ENCODE measurements at places on chromosomes 4 and X.

- no peak for DNase-seq
Observed at GRCh38 chr4:138555584-138555983, 313.4 kb upstream of the SLC7A11 start.

GRCh38 chrX:22968494-22968893, 31.3 kb upstream of the DDX53 start:
- DNase-seq = no peak

GRCh38 chr4:182809417-182810102, 107.6 kb downstream of the DCTD start:
- DNase-seq = no peak

- DNase-seq = no peak
Observed at GRCh38 chr4:69497076-69497475, 1.4 kb upstream of the UGT2B4 start.

- no peak for DNase-seq
Observed at GRCh38 chr4:94409962-94410361, 41.8 kb upstream of the PDLIM5 start.

DNA sequence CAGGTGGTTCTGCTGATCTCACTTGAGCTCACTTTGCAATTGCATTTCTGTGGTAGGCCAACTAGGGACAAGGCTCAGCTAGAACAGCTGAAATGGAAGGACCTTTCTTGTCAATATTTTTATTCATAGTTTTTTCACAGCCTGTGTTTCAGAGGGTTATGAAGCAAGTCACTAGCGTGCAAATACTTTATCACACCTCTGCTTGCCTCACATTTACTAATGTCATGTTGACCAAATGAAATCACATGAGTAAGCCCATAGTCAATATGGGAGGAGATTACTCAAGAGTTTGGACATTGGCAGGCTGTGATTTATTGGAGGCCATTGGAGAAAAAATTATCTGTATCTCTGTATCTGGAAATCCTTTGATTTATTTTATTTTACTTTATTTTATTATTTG, 628.3 kb upstream of the EPHA5 start:
- DNase-seq = no peak

DNA sequence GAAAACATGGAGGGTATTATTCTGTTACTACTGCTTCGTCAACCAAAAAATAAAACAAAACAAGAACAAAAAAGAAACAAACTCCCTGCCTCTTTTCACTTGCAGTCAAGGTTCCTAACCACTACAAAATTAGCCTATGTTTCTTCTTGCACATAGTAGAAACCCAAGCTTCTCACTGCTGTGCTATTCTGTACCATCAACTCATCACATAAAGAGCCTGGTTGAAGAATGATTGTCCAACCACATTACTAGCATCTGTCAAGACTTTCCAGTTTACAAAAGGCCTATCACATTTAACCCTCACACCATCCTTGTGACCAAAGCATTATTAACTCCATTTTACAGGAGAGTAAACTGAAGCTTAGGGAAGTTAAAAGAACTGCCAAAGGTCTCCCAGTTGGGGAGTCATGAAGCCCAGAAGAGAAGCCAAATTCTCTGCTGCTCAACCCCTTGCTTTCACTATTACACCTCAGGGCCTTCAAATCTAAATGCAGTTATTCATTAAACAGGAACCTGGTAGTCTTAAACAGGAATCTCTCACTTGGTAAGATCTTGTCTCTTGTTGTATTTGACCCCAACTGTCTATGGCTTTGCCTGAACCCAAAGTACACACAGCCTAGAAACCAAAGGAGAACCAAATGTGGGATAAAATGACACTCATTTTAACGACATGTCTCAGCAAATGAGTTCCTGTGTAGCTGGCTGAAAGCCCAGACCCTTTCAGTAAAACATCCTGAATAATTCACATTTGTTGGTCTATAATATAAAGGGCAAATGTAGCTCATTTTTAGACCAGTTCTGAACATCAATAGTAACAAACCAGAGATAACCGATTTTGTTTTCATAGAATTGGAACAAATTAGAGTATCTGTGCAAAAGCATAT, 8.6 kb downstream of the F9 start:
- no peak for DNase-seq

DNA sequence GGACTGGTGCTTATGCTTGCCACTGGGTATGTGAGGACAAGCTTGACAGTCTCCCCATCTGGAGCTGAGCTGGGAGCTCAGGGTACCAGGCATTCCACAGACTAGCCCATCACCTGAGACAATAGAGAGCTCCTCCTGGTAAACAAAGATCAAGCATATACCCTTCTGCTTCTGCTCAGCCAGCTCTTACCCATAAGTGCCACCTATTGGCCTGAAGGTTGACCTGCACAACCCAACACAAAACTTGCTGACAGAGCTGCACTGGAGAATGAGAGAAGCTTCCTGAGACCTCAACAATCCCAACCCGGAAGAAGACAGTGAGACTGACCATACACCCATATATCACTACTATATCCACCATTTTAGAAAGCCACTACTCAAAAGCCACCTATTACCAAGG, 1049.2 kb upstream of the INTU start:
- DNase-seq = no peak

DNA sequence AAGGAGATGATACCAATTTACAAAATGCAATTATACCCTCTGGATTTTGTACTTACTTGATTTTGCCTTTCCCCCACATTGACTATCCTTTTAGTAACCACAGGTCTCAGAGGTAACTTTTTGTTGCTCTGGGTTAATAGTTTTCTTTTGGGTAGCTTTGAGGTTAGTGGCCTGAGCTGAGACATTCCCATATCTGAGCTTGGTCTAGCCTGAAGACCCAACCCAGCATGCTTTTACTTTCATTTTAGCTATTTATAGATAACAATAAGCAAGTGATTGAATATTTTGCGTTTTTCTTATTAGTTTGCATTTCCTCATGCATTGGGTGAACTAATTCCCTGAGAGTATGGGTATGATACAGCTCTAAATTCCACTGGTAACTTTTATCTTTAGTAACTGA, 11.8 kb downstream of the HTN1 start:
- DNase-seq = no peak

GRCh38 chrX:38437093-38437492, 84.7 kb downstream of the OTC start:
- no peak for DNase-seq

- no peak for DNase-seq
Observed at GRCh38 chr4:124055896-124056295, 656.6 kb downstream of the ANKRD50 start.

DNA sequence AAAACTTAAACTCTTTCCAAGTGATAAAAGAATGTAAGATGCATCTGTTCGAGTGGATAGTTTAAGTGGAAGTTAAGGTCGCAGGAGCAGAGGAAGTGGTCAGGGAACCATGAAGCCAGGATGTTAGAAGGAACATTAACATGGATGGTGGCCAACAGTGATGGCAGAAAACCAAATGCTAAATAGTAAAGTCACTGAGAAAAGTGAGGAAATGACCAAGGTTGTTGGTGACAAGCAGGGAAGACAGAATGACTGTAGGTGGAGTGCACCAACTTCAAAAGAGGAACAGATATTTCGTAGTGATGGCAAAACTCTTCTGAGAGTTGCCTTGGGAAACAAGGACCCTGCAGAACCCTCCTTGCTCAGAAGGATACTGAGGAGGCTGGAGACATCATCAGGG, 226.2 kb downstream of the PALLD start:
- no peak for DNase-seq

GRCh38 chrX:69020316-69020715, 144.9 kb downstream of the PJA1 start:
- DNase-seq = no peak

DNA sequence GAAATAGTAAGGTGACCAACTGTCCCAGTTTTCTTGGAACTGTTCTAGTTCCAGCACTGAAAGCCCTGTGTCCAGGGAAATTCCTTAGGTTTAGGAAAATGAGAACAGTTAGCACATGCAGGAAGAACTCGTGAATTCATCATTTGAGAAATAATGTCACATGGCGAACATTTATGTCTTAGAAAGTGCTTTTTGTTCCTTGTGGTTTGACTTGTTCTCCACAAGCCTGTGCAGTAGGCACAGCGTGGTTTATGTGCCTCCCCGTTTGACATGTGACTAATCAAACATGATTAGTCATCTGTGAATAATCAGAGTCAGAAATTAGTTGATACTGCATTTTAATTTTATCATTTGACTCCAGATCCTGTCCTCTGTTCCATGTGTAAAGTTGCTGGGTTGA, 556.0 kb upstream of the CPEB2 start:
- no peak for DNase-seq

DNA sequence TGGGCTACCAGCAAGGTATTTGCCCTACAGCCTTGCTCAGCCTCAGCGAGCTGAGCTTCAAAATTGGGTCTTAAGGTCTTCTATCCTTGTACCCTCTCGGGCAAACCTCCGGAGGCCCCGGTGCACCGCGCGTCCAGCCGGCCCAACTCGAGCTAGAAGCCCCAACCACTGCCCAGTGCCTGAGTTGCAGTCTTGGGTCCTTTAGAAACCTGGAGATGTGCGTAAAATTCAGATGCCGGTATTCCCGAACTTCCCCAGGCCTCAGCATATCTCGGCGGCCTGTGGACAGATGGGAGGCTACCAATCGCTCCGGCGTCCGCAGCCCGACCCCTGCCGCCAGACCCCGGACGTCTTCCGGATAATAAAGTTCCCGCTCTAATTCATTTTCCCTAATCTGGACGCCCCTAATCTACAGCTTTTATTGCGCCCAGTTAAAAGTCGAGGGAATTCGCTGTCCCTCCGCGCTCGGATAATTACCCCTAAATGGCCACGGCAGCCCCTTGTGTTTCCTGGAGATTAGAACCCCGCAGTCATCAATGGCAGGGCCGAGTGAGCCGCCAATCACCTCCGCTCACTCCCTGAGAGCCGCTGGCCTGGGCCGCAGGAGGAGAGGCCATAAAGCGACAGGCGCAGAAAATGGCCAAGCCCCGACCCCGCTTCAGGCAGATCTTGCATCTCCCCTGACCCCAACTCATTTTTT, 1.5 kb upstream of the MSX1 start:
- DNase-seq = no peak

- DNase-seq = no peak
Observed at GRCh38 chr4:179595671-179596410, 2153.6 kb upstream of the AGA start.

- DNase-seq = no peak
Observed at GRCh38 chr4:66855956-66856355, 689.3 kb downstream of the CENPC start.

GRCh38 chr4:89674876-89675459, 162.0 kb downstream of the SNCA start:
- no peak for DNase-seq

- DNase-seq = no peak
Observed at GRCh38 chrX:50609796-50610195, 139.2 kb upstream of the DGKK start.

GRCh38 chr4:27428661-27429060, 568.0 kb downstream of the STIM2 start:
- no peak for DNase-seq

- DNase-seq = no peak
Observed at GRCh38 chrX:134948333-134949241, 42.2 kb upstream of the SMIM10 start.

- DNase-seq = no peak
Observed at GRCh38 chr4:155032521-155033229, 175.8 kb upstream of the NPY2R start.

GRCh38 chrX:46279925-46280313, 265.3 kb downstream of the ZNF674 start:
- DNase-seq = no peak

- DNase-seq = no peak
Observed at GRCh38 chrX:37755025-37755424, 24.8 kb upstream of the CYBB start.

- no peak for DNase-seq
Observed at GRCh38 chr4:123055943-123056342, 133.5 kb upstream of the NUDT6 start.

GRCh38 chrX:83416273-83416672, 91.8 kb upstream of the POU3F4 start:
- DNase-seq = no peak
